ENCODE measurements at places on chromosomes 2 and 18. TPM values are rescaled to one million over a fixed set of nuclear protein-coding genes. Genes with fewer than 3 reads are reported as not detected.
A peak's percentile ranks its signal among the peaks of the same experiment; 100 is the strongest.

CD8B gene
- 0.21 TPM for total RNA-seq

FIGN gene
- not detected for total RNA-seq

- DNase-seq: no peak
Measured at GRCh38 chr18:53165770-53166169, 825.8 kb downstream of the DCC start.

DNA sequence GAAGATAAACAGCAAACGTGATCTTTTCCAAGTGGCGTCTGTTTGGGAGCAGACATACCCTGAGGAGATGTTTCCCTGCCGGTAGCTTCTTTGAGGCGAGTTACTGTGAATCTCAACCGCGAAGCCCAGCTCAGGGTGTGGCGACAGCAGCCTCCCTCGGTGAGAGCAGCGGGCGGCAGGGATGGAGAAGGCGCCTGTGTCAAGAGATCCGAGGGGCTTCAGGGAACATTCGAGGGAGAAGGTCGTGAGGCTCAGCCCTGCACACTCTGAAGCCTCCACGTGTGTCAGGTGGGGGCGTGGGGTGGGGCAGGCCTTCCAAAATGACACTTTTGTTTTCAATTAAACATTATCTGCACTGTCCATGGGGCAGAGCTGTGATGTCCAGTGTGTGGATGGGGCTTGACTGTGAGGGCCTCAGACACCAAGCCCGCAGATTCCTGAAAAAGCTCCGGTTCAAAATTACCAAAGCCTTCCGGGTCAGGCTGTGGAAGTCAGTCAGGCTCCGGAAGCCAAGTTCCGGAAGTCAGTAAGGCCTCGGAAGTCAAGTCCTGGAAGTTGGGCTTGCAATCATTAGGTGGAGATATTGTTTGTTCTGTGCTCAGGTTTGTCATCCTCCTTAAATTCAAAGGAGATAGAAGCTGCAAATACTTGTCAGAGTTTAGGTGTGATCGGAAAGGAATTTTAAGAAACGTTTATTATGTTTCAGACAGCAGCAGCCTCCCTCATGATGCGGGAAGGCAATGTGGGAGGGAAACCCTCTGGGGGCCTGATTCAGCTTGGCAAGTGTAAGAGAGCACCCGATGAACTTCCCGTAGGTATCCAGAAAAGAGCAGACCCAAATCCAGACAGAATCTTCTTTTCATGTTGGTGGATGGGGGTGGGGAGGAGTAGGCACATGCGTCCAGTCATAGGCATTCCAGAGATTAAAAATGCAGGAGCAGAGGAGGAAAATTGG lies 20.7 kb downstream of the SMIM21 start:
- DNase-seq: no peak

GRCh38 chr2:61938511-61938910 lies 33.0 kb downstream of the COMMD1 start:
- no peak for DNase-seq

DNA sequence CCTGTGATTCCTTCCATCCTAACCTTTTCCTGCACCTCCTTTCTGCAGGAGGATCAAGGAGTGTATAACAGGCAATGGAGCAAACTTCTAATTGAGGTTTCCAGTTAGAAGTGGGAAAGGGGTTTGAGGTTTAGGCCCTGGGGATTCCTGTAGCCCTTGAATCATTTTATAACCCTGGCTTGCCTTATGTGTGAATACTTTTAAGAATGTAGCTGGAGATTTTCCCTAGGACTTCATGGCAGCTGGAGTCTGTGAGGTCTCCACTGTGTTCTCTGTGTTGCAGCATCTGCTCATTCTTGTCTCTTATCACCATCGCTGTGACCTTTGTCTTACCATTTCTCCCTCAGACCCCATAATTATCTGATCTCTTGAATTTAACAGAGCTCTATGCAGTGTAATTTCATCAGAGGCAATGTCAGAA lies 370.2 kb upstream of the SLC14A2 start:
- no peak for DNase-seq

GRCh38 chr2:14654835-14655282 lies 22.3 kb downstream of the LRATD1 start:
- peak; percentile 40 for DNase-seq

DNA sequence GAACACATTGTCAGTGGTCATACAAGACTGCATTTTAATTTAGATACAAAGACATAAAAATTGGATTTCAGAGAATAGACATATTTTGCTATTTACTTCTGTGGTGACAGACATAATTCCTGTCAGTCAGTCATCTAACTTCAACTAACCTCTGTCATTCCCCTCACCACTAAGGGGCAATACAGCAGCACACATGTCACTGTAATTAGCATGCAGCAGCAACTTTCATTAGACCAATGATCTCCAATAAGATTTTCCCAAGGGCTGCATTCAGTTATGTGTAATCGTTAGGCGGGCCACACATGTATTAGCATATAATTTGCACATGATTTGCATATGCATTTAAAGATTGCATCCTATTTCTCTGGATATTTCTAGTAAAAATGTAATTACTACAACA lies 624.5 kb downstream of the NR4A2 start:
- DNase-seq: no peak

- DNase-seq: no peak
Measured at GRCh38 chr2:12109363-12110017, 363.1 kb downstream of the LPIN1 start.

- no peak for DNase-seq
Measured at GRCh38 chr2:160227293-160227915, 27.3 kb upstream of the ITGB6 start.

- DNase-seq: peak; percentile 67
Measured at GRCh38 chr2:236550701-236551465, 18.7 kb upstream of the ACKR3 start.

GRCh38 chr2:51781691-51782090 lies 749.8 kb upstream of the NRXN1 start:
- no peak for DNase-seq

DNA sequence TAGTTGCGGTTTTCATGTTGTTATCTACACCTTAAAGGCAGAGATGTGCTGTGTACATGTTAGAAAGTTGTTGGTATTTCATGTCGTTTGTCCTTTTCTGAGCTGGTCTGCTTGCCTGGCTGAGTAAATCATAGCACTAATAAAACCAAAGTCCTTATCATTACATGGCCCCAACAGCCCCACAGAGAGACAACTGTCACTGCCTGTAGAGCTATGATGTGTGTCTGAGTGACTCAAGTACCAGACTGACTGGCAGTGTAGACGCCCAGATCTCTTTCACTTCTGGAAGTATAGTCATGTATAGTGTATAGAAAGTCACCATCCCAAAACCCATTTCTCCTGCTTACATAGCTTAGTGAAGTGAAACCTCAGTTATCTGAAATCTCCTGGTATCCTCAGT lies 4.3 kb downstream of the SOCS6 start:
- no peak for DNase-seq

Measured in GM12878 (cell line).